GM13976 (cell line): ENCODE measurements at places on chromosomes 16 and 17.

DNA sequence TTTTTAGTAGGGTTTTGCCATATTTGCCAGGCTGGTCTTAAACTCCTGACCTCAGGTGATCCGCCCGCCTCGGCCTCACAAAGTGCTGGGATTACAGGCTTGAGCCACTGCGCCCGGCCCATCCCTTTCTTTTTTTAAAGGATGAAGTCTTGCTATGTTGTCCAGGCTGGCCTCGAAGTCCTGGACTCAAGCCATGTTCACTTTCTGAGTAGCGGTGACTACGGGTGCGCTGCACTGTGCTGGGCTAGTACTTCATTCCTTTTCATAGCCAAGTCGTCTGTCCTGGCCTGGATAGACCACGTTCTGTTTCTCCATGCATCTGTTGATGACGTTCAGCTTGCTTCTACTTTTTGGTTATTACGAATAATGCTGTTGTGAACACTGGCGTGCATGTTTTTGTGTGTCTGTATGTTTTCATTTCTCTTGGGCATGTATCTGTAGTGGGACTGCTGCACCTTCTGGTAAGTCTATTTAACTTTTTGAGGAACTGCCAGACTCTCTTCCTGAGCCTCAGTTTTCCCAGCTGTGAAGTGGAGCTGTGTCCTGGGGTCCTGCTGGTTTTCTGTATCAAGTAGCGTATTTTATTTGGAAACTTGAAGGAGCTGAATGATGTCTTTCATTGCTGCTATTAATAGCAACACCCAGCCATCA is 40.0 kb upstream of the GSE1 start:
- DNase-seq: no peak

DNA sequence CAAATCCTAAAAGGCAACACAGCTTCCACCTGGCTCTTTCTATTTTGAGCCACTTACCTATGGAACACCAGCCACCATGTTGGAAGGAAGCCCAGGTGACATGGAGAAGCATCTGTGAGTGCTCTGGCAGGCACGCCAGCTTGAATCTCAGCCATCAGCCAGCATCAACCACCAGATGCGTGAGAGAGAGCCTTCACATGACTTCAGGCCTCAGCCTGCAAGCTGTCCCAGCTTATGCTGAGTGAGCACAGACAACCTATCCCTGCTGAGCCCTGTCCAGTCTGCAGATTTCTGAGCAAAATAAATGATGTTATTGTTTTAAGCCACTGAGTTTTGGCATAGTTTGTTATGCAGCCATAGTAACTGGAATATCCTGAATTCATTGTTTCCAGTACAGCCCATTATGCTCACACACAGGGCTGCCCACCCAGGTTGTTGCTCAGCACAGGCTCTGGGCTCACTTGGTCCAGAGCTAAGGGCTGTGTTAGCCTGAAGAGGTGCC is 35.1 kb downstream of the TMEM238L start:
- DNase-seq: no peak

GRCh38 chr16:71648162-71648561 is 22.2 kb downstream of the MARVELD3 start:
- DNase-seq: no peak

DNA sequence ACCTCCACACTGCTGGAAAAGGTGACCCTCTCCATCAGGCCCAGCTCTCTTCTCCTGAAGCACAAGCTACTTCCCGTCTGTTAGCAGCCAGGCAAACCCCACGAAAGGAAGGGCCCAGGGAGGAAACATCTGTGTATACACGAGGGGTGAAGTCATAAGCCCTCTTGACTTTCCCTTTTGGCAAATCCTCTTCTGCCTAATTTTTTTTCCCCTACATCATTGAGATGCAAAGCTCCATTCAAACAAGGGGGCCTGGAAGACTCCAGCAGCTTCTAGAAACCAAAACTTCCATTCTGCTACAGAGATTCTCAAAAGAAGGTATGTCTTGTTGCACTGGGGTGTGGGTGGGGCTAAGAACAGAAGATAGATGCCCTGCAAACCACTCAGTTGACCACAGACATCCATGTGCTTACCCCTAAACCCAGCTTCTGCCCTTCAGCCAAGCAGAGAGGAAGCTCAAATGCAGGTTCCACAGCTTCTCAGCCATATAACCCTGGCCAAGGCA is 145.6 kb upstream of the RCVRN start:
- no peak for DNase-seq

DNA sequence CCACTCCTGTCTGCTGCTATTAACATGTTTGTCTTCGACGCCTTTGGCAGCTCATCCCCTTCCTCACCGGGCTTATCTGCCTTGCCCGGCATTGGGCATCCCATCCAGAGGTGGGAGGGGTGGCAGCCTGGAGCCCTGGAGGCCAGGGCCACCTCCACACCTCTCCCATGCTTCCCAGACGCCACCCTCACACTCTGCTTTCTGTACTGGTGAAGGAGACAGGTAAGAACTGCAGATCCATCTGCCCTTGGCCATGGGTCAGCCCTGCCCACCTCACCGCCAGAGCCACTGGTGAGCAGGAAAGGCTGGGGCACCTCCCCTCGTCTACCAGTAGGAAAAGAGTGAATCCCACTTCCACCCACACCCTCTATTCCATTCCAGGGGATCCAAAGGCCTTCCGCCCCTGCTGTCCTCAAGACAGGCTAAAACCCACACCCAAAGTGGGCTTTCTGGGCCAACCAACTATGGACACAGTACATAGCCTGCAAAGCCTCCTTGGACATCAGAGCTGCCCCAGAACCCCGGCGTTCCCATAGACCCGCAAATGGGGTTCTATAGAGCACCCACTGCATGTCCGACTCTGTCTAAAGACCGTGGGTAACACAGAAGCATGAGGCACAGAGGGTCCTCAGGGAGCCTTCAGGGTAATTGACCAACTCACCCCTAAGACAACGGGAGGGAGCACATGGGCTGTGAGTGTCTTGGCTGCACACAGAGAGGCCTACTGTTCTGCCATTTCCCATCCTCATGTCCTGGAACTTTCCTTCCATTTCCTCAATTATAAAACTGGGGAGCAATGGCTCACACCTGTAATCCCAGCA is 23.4 kb upstream of the RBFOX3 start:
- DNase-seq: no peak

DNA sequence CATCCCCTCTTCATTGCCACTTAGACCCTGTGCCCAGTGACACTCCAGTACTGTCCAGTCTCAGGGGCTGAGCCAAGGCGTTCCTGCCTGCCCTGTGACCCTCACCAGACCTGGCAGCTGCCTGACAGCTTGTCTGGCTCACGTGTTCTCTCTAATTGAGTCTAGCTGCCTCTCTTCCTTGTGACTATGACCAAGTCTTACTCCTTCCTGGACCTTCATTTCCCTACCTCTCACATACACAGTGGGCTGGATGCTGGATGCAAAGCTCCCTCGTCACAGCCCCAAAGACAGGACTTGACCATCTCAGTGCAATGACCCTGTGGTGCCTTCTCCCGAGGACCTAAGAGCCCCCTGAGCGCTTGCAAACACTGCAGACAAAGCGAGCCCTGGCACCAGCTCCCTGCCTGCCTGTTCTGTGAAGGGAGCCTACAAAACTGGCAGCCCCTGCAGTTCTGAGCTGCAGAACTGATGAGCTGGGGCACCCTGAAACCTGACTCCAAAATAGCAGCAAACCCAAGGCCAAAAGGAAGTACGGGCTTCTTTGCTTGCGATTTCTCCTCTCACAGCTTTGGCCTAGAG is 1.7 kb downstream of the DEXI start:
- DNase-seq: no peak

GRCh38 chr17:37384560-37385149 is 8.9 kb downstream of the C17orf78 start:
- DNase-seq: no peak

GRCh38 chr17:77535892-77536291 is 395.1 kb downstream of the SEC14L1 start:
- no peak for DNase-seq

DNA sequence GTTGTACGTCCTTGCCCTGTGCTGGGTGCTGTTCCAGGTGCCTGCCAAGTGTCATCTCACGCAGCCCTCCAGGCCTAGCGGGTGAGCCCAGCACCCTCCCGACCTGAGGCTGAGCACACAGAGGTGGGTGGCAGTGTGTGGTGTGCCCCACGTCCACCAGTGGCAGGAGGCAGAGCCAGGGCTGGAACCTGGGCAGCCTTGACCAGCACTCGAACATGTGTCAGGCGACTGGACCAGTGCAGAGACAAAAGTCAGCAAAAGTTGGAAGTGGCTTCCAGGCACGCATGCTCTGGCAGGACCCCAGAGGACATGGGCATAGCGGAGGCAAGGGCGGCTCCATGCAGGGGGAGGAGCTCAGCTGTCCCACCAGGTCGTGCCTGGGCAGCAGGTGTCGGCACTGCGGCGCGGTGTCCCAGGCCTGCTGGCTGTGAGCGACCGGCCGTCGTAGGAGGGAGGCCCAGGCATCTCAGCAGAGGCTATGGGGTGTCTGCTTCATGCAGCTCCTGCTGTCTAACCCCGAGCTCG is 35.8 kb downstream of the COX4I1 start:
- DNase-seq: no peak

- DNase-seq: no peak
Measured at GRCh38 chr16:66845080-66845410, 831 bp downstream of the CA7 start.

GRCh38 chr17:76658242-76658662 is 14.7 kb upstream of the ST6GALNAC1 start:
- DNase-seq: peak; percentile 8

DNA sequence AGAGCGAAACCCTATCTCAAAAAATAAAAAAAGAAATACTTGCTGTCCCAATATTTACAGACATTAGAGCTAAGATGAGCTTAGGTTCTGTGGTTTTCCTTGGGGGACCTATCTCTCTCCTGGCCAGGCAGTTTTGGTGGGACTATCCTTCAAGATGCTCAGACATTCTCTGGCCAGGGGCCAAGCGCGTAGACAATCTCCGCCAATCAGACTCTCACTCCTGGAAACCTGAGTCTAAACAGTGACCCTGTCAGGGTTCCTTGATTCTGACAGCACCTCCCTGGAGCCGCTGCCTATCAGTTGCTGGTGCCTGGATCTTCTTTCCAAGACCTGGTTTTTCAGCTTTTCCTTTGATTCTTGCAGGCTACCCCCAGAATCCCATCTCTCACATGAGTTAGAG is 45.6 kb downstream of the EMP2 start:
- no peak for DNase-seq

- no peak for DNase-seq
Measured at GRCh38 chr17:10041916-10042588, 137.0 kb upstream of the RCVRN start.

DNA sequence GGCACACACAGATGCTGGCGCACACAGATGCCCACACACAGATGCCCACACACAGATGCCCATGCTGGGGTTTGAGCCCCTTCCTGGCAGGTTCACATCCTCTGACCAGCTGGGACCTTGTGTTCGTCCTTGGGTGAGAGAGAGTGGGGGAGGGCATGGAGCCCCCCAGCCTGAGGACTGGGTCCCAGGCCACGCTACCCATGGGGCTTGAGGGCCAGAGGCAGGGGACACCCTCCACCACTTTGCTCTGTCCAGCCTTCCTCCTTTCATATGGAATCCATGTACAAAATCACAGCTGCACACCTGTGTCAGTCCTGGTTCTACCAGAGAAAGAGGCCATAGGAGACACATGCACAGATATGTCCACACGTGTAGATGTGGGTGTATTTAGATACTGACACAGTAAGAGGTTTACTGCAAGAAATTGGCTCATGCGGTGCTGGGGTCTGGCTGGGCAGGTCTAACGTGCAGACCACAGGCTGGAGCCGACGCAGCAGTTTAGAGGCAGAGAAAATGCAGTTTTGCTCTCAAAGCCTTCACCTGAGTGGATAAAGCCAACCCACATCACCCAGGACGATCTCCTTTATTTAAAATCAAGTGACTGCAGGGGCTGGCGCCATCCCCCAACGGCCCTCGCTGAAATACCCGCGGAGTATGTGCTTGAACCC is 10.8 kb downstream of the SLC22A31 start:
- no peak for DNase-seq

DNA sequence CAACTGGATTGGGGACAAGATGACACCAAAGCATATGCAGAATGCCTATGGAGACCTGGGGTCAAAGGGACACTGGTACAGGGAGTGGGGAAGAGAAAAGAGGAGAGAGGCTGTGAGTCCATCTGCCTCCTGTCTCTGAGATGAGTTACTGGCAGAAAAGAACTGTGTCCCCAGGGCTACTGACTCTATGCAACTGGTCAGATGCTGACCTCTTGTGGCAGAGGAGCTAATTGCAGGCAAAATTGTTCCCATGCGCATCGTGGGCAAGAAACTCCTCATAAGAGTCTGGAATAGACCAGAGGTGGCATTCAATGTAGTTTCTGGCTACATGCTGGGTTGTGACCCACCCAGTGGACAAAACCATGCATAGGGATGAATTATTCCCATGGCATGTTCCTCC is 26.1 kb upstream of the MLKL start:
- DNase-seq: no peak

DNA sequence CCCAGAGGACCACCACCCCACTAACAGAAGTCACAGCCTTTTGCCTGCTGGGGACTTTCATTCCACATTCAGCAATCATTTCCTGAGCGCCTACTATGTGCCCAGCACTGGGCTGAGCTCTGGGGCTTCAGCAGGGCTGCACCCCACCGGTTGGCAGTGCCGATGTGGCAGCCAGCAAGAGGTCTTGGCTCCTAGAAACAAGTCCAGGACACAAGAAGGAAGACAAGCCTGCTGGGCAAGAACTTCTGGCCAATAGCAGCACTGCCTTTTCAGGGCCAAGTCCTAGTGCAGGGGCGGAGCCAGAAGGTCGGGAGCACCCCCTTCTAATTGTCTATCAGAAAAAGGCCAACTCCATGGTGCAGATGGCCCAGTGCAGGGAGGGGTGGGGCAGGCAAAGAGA is 13.0 kb upstream of the HOXB9 start:
- no peak for DNase-seq

DNA sequence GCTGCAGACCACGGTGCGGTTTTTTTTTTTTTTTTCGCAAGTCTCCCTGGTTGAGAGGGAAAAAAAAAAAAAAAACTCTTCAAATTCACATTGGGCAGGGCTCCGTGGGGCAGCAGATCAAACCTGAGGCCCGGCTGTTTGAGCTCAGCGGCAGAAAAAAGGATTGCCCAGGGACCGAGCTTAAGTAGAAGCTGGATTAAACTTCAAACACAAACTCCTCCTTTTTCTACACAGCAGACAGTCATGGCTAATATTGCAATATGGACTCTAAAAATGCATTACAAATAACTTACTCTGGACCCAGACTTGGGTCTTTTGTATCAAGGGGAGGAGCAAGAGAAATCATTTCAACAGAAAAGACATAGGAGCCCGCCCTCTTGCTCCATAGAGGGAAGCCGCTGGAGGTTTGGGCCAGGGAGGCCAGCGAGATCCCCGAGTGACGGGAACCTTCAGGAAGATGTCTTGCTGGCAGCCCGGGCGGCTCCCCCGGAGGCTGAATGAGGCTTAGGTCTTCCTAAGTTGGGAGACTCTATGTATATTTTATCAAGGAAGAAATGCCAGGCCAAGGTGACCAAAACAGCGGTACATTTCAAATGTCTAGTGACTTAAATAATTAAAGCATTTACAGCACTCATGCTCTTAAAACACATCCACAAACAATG is 167.7 kb downstream of the ZNF423 start:
- DNase-seq: no peak

DNA sequence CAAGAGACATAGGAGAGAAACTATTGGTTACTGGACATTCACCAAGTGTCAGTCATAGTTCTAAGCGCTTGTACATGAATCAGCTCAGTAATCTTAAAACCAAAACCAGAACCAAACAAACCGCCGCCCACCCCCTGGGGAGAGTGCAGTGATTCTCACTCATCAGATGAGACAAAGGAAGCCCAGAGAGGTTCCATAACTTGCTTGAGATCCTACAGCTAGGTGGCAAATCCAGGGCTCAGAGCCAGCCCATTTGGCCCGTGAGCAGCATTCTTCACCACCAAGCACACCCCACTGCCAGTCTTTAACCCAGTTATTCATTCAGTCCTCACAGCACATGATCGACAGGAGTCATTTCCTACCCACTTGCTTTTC is 37.2 kb upstream of the RGS9 start:
- peak; percentile 84 for DNase-seq

- no peak for DNase-seq
Measured at GRCh38 chr17:38724337-38724988, 5.7 kb upstream of the CISD3 start.
